OCI-M1 (cell line): ENCODE measurements at places on chromosomes 11 and 22.

DNA sequence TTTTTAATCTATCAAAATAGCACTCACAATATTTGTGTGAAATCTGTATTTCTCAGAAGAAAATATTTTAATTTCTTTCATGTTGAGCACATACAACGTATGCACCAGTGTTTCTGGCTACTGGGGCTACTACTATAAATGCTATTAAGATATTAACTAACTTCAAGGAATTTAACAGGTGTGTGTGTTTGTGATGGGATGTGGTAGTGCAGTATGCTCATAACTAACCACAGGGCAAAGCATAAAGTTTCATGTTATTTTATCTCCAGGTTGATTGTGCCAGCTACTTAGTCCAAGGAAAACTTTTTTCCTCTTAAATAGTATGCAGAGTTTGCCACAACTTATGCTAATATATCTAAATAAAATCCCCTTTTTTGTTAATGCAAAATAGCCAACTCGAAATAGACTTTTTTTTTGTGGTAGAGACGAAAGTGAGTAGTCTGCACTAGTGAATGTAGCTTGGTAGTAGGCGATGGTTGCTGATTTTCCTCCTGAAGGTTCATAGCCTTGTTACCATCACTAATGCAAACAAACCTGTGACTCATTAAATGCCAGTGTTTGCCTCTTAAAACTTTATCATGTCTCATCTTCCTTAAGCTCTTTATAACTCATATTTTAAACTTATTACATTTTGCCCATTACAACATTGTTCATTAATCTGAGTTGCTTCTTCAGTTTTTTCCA, 565.5 kb upstream of the ANO3 start:
- no peak for DNase-seq

- DNase-seq, result no peak
Measured at GRCh38 chr11:55697817-55698216, 35.8 kb downstream of the OR4C6 start.

GRCh38 chr11:121318848-121319834, 26.6 kb downstream of the SC5D start:
- DNase-seq, result peak; percentile 77

GRCh38 chr11:5363679-5364078, 12.4 kb downstream of the OR51B6 start:
- DNase-seq, result peak; percentile 8

GRCh38 chr22:49861642-49862495, 8.2 kb downstream of the ZBED4 start:
- DNase-seq, result no peak

DNA sequence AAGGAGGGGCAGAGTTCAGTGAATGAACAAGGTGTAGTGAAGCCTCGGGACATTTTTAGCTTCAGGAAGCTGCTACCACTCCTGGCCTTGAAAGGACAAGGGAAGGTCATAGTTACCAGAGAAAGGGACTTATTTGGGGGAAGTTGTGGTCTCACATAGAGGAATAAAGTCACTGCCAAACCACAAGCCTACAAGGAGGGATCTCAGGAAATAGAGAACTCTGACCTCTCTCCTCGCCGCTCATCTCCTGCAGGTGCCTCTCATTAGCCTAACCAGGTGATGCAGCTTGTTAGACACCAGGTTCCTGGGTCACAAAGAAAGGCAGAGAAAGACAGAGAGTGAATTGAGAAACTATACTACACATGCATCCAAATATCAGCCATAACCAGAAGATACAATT, 14.3 kb upstream of the TOLLIP start:
- DNase-seq, result peak; percentile 55

DNA sequence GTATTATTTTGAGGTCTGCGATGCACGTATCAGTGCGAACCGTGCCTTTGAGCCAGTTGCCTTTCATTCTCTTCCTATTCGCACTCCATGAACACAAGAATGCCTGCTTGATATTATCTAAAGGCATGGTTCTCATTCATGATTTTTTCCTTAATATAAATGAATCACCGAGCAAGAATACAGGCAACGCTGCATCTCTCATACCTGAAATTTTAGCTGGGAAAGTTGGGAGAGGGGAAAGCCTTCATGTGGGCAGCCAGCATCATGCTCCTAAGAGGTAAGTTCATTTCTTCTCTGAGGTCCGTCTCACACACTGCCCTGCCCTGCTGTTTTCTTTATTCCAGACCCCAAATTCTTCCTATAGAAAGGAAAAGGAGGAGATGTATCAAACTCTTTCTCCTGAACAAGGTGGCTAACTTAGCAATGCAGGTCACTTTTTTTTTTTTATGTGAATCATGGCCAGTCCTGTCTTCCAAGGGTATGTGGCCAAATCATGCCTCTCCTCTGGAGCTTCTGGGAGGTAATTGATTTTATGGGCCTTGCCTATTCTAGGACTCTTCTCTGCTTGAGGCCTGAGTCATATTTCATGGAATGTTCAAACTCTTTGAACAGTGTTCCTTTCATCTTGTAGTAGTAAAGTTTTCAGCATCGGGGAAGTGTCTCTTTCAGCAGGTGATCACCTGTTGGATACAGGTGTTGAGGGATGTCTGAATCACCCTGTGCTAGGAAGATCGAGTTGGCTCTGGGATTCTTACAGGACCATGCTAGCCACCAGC, 3.2 kb downstream of the GLB1L2 start:
- no peak for DNase-seq

DNA sequence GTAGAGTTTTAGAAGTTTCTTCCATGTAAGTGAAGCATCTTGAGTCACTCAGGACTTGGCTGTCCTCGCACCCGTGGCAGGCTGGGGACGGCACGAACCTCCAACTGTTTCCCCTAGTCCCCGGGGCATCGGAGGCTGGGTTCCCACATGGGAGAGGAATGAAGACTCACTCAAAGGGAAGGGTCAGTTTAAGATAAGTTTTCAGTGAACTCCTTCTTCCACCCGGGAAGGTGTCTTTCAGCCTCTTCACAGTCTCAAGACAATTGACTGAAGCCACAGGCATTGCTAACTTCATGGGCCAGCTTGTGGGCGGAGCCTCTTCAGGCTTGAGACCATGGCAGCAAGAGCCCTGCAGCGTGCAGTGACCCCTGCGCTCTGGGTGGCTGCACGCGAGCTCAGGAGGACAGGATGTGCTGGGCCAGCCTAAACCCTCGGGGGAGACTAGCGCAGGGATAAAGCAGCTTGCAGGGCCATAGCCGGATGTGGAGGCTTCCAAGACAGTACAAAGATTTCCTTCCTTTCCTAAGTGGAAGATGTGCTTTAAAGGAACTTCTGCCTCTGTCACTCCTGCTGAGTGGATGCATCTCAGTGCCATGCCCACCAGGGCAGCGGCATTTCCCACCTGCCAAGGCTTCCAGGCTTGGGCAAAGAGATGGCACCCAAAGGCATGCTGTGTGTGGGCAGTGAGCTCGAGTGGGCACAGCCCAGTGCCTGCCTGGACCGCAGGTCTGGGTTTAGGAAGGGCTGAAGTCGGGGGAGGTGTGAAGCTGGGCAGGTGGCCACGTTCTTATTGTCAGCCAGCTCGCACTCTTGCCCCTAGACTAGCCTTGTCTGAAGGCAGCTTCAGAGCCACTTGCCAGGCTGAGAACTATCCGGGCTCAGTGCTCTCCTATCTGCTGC, 32.9 kb downstream of the PPIL2 start:
- DNase-seq, result no peak

- no peak for DNase-seq
Measured at GRCh38 chr22:38205261-38206128, 3.7 kb downstream of the MAFF start.

DNA sequence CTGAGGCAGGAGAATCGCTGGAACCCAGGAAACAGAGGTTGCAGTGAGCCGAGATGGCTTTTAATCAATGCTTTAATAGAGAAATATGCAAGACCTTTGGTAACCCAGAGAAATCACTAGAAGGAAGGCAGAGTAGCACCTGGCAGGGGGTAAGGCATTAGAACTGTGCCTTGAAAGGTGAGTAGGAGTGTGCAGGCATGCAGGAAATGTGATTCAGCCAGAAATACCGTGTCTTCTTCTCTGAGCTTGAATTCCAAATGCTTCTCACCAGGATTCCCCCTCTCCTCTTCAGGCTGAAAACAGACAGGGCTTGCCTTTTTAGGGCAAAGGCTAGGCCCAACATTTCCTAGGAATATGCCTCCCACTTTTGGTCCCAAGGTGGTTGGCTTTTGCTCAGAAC, 51.0 kb downstream of the OR4D9 start:
- no peak for DNase-seq

DNA sequence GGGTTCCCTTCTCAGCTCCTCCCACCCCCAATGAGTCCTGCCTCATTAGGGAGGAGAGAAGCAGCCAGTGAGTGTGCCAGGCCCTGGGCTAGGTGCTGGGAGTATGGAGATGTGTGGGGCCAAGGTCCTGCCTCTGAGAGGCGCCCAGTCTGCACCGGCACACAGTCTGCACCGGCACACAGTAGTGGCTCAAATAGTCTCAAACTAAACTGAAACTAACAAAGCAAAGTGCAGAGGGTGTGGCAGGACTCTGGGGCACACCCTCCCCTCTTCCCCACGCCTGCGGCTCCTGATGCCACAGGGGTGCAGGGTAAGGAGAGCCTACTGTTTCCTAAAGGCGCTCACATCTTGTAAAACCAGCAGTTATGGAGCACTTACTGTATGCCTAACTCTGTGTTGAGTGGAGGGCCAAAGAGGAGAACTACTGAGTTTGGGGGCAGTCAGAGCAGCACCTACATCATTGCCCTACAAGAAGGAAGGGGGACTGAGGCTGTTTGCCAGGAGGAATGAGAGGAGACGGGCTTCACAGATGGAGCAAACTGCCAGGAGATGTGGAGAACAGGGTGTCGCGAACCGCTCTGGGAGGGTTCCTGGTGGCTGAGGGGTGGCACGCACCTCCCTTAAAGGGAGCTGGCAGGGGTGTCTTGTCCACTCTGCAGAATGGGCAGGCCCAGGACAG, 939 bp upstream of the SH3BP1 start:
- DNase-seq, result peak; percentile 36

DNA sequence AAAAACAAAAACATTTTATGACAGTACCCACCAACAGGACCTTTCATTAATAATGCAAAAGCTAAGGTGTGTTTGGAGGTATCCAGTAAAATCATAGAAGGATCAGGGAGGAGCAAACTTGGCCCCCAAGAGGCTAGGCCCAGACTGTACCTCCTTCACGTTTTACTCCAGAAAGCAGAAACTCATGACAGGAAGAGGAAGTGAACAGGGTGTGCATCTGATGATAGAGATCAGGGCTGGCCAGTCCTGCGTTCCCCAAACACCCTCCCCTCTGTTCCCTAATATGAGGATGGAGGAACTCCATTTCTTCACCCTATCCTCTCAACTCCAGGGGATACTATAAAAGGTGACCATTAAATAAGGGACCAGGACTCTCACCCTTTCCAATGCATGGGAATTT, 10.2 kb upstream of the MS4A12 start:
- DNase-seq, result peak; percentile 78

DNA sequence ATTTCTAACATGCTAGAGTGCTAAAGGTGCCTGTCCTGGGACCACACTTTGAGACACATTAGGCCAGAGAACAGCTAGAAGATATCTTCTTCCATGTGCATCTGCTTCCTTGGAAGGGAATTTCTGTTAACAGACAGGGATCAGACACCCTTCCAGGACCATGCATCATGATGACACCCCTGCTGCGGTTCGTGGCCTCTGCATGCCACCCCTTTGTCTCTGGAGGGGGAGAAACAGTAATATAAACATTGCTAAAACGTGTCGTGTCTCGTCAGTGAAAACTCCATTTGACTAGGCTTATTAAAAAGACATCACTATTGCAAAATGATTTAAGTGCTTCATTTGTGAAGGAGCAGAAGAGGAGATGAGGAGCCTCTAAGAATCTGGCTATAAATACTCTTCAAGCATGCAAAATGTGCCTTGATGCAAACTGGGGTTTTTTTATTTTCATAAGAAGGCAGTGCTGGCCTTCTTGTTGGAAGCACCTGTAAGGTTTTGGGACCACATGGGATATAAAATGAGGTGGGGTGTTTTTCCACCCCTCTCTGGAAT, 141.6 kb downstream of the MYO18B start:
- DNase-seq, result no peak

DNA sequence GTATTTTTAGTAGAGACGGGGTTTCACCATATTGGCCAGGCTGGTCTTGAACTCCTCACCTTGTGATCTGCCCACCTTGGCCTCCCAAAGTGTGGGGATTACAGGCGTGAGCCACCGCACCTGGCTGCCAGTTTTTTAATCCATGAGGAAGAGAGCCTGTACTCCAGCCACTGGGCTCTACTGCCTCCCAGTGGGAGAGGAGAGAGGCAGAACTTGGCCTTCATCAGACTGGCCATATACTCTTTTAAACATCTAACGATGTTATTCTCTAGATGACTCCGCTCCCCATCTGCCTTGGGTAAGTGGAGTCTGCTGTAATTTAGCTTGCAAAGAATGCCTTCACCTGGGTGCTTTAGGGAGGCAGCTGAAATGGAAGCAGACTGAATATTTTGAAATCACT, 34.6 kb downstream of the SLC6A5 start:
- DNase-seq, result peak; percentile 2

DNA sequence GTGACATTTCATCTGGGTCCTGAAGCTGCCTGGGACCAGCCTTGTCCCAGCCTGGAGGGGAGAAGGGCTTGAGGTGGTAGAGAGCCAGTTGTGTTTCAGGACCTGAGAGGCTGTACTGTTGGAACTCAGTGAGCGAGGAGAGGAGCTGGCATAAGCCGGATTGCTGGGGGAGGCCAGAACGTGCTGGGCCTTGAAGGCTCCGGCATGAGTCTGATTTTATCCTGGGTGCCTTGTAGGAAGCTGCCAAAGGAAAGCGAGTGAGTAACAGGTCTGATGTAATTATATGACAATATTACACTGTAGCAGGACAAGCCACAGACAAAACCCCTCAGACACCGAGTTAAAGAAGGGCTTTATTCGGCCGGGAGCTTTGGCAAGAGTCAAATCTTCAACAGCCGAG, 17.2 kb downstream of the AP2A2 start:
- peak; percentile 31 for DNase-seq

DNA sequence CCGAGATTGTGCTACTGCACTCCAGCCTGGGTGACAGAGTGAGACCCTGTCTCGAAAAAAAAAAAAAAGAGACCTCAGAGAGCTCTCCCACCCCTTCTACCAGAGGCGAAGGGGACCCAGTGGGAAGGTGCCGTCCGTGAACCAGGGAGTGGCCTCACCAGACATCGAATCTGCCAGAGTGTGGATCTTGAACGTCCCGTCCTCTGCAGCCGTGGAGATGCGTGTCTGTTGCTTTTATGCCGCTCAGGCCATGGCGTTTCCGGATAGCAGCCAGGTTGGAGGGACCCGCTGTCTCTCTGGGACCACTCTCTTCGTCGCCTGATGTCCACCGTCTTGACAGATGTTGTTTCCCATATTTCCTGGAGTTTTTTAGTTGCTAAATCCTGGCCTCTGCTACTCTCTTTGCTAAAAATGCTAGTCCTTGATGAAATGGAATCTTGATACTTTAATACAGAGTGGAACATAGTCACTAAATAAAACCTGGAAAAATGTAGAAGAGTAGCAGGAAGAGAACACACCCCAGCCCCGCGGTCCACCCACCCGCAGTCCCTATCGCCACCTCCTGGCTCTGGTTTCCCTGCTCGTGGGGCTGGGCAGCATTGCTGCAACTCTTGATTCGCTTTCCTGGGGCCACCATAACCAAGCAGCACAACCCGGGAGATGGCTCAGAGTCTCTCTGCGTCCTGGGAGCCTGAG, 12.0 kb upstream of the MUC6 start:
- DNase-seq, result no peak

- DNase-seq, result no peak
Measured at GRCh38 chr22:41574847-41575381, 14.1 kb downstream of the CSDC2 start.
